Stimulated activated CD4-positive, alpha-beta T cell treated with anti-CD3 and anti-CD28 coated beads, TNF-alpha, amount 100 ng/mL, for 1 hour (primary cell): ENCODE measurements at places on chromosomes 2 and 18.

DNA sequence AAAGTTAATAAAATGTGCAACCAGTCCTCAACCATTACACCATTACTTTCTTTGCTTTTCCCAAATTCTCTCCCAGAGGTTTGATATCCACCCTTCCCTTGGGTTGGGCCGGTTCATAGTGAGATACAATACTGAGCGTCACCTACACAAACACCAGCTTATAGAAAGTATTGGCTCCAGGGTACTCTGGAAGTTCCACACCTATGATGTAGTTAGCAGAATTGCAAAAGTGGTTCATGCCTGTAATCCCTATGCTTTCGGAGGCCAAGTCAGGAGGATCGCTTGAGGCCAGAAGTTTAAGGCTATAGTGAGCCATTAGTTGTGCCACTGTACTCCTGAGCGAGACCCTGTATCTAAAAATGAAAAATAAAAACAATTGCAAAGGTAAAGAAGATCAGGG, 15.3 kb upstream of the MAP4K3 start:
- no peak for DNase-seq

DNA sequence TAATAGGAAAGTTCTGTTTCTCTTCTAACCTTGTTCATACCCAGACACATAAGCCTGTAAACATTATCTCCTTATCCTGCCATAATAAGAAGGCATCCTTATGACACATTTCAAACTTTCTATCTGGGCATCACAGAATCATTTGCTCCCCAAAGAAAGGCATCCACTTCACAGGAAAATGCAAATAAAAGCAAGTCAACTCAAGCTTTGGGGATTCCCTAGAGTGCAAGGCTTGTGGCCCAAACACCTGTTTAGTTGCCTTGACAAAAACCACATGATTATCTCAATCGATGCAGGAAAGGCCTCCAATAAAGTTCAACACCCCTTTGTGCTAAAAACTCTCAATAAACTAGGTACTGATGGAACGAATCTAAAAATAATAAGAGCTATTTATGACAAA, 195.7 kb upstream of the GALNT5 start:
- no peak for DNase-seq

- no peak for DNase-seq
Observed at GRCh38 chr2:170022692-170023091, 155.3 kb upstream of the MYO3B start.

GRCh38 chr2:221563270-221563985, 8.7 kb downstream of the EPHA4 start:
- no peak for DNase-seq

- no peak for DNase-seq
Observed at GRCh38 chr2:221129657-221130056, 442.4 kb downstream of the EPHA4 start.

DNA sequence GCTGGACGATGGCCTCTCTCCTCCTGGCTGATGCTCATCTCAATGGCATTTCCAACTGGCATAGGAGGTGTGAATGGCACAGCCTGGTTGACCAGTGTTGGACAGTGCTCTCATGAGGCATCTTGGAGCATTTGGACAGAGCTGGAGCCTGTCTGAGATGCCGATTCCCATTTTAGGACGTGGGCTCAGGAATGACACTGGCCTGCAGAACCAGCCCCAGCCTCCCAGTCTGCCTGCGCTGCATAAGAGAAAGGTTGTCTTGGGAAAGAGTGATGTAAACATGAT, 118.2 kb upstream of the COPS8 start:
- no peak for DNase-seq

DNA sequence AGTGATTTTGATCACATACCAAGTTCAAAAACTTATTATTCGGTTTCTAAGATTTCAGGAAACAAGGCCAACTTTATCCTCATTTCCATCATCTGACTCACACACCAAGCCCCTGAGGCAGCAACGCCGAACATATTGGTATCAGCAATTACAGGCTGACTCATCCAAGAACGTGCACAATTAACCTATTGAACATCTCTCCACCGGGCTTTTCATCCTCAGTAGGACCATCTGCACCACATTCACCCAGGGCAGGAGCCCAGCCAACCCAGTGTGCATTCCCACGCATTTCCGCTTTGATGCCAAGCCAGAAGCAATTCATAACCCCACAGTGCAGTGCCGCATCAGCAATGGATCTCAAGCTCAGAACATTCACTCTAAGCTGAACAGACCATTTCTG, 52.9 kb downstream of the SCG2 start:
- no peak for DNase-seq
